Fibroblast of the aortic adventitia (primary cell): ENCODE measurements at places on chromosomes 4 and X. TPM values are rescaled to one million over a fixed set of nuclear protein-coding genes. Genes with fewer than 3 reads are reported as not detected.

MAEA gene
- 54.8 and 98.0 TPM in 2 replicates for total RNA-seq

DUSP9 gene
- not detected in 2 replicates for total RNA-seq

CFI gene
- 17.6 and 201 TPM in 2 replicates for total RNA-seq

KIAA1210 gene
- not detected in 2 replicates for total RNA-seq

STBD1 gene
- total RNA-seq: 3.6 and 5.0 TPM in 2 replicates

MAGEB1 gene
- total RNA-seq: not detected in 2 replicates

HTR2C gene
- total RNA-seq: not detected in 2 replicates

L1CAM gene
- total RNA-seq: 0.36 and 1.6 TPM in 2 replicates

SGMS2 gene
- total RNA-seq: 144 and 145 TPM in 2 replicates

SPANXB1 gene
- not detected in 2 replicates for total RNA-seq

TMEM156 gene
- total RNA-seq: 0.18 TPM in 1 of 2 replicates, not detected in the other

GATA1 gene
- total RNA-seq: not detected in 2 replicates
